Ascending aorta (tissue), 2 donors: ENCODE measurements at places on chromosomes 16 and 17.

- DNase-seq: no peak
Observed at GRCh38 chr17:7631398-7632380, 1.8 kb downstream of the SHBG start.

DNA sequence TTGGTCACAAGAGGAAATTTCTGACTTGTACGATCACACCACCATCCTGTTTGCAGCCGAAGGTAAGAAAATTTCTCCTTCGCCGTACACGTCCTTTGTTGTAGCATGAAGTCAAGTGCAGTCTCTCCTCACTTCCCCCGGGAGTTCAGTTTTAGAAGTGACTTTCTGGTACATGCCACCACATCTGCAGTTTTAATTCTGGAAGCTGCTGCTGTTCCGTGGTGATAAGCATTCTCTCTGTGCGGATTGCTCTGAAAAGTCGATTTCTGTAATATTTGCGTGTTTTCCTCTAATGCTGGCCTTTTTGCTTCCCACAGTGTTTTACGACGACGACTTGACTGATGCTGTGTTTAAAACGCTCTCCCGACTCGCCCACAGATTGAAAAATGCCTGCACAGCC, 20.6 kb downstream of the METTL22 start:
- DNase-seq: no peak

- DNase-seq: no peak
Observed at GRCh38 chr16:71622088-71622487, 3.9 kb upstream of the MARVELD3 start.

- no peak for DNase-seq
Observed at GRCh38 chr17:72710834-72711233, 381.7 kb downstream of the SLC39A11 start.

- no peak for DNase-seq
Observed at GRCh38 chr17:45749831-45750335, 34.2 kb upstream of the CRHR1 start.

GRCh38 chr17:75124041-75124818, 7.3 kb downstream of the NT5C start:
- DNase-seq: no peak
